ENCODE measurements at places on chromosomes 12 and 14.

DNA sequence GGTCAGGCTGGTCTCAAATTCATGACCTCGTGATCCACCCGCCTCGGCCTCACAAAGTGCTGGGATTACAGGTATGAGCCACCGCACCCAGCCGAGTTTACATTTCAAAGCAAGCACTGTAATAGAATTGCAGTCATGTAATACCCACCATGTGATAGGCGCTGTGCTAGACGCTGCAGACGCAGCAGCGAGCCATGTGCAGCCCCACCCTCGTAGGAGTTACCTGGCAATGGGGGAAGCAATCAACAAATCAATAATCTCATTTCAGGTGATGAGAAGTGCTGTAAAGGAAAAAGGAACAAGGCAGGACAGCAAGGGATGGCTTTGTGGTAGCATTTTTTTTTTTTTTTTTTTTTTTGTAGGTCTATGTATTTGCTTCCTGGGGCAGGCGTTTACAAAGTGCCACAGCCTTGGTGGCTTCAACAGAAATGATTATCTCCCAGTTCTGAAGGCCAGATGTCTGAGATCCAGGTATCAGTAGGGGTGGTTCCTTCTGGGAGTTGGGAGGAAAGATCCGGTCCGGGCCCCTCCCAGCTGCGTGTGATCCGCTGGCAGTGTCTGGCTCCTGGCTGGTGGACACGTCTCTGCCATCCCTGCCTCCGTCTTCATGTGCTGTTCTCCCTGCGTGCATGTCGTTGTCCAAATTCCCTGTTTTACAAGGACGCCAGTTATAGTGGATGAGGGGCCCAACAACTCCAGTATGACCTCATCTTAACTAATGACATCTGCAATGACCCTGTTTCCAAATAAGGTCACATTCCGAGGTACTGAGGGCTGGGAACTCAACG lies 72.8 kb downstream of the TNFAIP2 start:
- DNase-seq: no peak

- DNase-seq: no peak
These were observed 9.1 kb upstream of the TMTC1 start for GRCh38 chr12:29792853-29793252.

DNA sequence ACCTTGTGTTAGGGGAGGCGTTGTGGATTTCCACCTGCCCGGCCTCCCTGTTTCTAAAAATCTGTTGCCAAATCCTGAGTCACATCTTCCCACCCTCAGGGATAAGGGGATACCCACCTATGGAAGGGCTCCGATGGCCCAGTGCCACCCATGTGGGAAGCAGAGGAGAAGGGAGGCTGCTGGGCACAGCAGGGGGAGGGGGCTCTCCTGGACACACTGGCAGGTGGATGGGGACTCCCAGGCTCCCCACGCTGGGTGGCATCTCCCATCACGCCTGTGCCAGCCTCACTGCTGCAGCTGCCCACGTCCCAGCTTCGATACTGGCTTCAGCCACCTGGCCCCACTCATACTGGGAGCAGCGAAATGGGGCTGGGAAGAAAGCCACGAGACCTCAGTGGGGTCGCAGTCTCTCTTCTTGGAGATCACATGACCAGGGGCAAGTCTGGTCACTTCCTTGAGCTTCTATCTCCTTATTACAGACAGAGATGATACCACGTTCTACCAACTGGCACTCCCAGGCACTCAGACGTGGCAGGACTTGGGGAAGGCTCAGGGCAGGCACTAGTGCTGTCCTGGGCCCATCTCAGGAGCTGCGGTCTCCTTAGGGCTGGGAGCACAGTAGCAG lies 72.2 kb downstream of the PITPNM2 start:
- DNase-seq: no peak

DNA sequence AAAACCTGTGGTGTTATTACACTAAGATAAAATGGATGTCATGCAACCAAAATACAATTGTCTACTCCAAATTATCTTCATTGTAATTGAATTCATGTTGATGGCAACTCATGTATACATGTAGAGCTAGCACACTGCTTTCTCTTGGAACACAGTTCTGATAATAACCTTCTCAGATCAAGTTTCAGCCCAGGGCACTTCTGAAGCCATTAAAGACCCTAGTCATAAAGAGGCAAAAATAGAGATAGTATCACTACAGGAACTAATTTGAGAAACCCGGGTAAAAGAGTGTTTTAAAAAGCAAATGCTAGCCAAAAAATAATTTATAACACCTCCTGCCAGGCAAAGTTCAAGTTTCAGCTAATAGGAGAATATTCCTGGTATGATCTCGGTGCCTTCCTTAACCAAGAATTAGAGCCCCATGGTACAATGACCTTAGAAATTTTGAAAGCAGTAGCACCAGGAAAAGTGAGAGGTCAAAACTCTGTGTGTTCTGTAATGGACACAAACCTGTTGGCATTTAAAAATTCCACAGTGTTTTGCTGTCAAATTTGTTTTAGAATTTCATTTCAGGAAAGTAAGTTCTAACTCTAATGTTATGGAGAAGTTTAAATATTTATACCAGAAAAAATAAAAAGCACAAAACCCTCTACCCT lies 105.0 kb upstream of the FRMD6 start:
- no peak for DNase-seq

GRCh38 chr12:1993871-1994371 lies 10.3 kb downstream of the DCP1B start:
- no peak for DNase-seq

GRCh38 chr12:10497602-10498001 lies 8.1 kb upstream of the EIF2S3B start:
- peak; percentile 28 for DNase-seq

DNA sequence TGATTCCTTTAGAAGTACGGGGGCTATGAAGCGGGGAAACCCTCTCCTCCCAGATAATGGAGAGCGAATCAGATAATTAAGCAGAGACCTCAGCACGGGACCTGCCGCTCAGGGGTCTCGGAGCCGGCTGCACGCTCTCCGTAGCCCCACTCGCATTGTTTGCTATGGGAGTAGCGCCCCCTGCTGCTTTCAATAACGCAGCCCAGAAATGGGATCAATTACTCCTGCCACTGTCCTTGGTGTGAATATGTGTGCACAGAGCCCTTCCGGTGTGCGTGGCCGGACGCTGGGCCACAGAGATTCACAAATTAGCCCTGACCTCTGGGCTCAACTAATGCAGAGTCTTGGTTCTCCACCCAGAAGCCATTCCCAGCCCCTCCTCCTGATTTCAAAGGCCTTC lies 76.4 kb upstream of the TMEM132C start:
- no peak for DNase-seq

GRCh38 chr14:100633406-100633805 lies 46.2 kb upstream of the BEGAIN start:
- no peak for DNase-seq

- no peak for DNase-seq
These were observed 368.6 kb downstream of the DPF3 start for GRCh38 chr14:72525087-72525915.

DNA sequence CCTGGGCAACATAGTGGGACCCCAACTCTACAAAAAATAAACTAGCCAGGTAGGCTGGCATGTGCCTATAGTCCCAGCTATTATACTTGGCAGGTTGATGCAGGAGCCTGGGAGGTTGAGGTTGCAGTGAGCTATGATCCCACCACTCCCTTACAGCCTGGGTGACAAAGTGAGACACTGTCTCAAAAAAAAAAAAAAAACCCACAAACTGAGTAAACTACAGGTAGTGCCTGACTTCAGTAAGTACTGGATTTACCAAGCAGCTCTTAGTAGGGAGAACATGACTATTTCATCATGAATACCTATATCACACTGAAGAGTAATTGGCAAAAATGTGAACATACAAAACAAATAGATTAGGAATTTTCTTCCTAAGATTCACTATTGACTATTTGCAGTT lies 32.4 kb upstream of the AP4S1 start:
- no peak for DNase-seq

GRCh38 chr12:91877456-91878235 lies 268.0 kb downstream of the BTG1 start:
- DNase-seq: peak; percentile 12

DNA sequence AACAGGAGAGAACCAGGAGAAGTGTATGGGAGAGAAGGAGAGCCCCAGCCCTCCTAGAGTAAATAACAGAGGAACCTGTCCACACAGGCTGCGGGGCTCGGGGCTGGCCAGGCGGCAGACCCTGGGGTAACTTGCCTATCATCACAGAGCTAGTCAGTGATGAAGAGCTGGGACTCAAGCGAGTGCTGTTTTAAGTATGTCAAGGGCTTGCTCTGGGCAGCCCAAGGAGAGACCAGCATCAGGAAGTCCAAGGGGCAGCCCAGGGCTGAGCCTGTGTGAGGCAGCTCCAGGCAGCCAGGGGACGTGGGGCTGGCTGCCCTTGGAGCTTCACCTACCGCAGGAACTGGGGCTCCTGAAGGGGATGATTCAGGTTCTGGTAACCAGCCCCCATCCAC lies 10.0 kb downstream of the VWF start:
- DNase-seq: no peak

- no peak for DNase-seq
These were observed 41.8 kb downstream of the DDX51 start for GRCh38 chr12:132102297-132102696.

DNA sequence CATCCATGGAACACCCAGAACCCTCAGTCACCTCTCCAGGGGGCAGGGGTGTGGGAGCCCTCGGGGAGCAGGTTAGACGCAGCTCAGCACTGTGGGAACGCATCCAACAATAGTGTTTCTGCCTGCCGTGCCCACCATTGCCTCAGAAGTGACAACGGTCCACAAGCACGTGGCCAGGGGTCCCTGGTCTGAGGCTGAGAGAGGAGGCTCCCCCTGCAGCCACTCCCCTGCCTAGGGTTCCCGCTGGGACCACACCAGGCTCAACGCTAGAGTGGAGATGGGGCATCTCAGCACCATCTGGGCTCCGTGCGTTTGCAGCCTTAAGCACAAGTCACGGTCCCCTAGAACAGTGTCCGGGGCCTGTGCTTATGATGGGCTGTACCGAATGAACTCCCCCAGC lies 62.7 kb downstream of the TESC start:
- no peak for DNase-seq

DNA sequence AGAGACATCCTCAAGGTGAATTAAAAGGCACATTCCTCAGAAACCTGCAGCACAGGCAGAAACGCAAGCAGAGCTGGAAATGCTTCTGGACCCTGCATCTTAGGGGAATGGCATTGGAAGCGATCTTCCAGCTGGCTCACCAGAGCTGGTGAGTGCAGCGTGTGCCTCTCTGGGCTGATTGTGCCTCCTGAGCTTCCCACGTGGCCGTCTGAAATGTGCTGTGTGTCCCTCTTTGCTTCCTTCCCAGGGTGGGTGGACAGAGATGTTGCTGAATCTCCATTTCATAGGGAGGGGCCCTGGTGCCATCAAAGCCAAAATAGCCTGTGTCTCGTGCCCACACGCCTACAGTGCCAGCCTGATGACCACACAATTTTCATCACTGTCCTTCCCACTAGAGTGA lies 34.3 kb upstream of the TMEM132D start:
- DNase-seq: no peak

- DNase-seq: no peak
These were observed 2.8 kb downstream of the EFS start for GRCh38 chr14:23362200-23362599.

DNA sequence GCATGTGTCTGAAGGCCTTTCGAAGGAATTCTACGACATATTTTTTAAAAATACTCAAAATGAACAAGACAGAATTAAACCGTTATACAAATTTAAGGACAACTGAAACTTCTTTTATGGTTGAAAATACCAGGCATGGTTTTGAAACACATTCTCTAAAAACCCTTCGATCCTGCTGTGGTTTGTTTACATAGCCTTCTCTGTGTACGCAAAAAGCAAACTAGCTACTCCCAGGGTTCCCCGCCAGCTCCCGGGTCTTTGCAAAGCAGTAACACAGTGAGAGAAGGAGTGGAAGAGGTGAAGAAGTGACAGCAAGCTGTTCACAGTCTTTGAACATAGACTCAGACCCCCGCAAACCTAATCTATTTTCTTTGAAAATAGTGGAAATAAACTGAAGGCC lies 2.2 kb upstream of the TC2N start:
- DNase-seq: no peak
